ENCODE measurements at places on chromosomes 4 and X.

DNA sequence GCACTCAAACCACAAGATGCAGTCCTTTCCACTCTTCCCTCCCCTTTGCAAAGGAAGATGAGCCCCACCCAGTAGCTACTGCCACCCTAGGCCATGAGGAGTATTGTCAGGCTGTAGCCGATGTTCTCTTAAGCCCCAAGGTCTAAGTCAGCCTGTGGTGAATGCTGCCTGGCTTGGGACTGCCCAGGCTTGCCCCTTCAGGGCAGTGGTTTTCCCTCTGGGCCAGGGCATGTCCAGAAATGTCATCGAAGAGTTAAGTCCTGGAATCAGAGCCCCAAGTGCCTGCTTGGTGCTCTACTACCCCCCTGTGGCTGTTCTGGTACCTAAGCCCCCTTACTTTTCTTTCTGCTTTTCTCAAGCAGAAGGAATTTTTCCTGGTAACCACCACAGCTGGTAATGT is 11.8 kb upstream of the PGK1 start:
- DNase-seq, result no peak

GRCh38 chr4:102064747-102065442 is 274.4 kb downstream of the BANK1 start:
- no peak for DNase-seq

DNA sequence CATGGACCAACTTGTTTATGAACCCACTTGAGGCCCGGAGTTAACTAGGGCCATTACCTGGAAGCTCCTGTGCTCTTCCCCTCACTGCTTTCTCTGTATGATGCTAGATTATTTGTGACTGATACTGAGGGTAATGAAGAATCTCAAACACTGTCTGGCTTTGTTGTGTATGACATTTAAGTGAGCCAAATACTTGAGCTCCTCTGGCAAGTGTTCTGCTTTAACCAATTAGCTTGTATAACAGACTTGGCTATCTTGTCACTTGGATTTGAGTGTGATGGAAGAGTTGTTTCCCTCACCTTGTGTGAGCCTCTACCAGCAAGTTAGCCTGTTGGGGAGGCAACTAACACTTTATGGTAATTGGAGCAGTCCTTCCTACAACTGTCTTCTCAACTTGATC is 42.7 kb downstream of the CCNG2 start:
- DNase-seq, result no peak

DNA sequence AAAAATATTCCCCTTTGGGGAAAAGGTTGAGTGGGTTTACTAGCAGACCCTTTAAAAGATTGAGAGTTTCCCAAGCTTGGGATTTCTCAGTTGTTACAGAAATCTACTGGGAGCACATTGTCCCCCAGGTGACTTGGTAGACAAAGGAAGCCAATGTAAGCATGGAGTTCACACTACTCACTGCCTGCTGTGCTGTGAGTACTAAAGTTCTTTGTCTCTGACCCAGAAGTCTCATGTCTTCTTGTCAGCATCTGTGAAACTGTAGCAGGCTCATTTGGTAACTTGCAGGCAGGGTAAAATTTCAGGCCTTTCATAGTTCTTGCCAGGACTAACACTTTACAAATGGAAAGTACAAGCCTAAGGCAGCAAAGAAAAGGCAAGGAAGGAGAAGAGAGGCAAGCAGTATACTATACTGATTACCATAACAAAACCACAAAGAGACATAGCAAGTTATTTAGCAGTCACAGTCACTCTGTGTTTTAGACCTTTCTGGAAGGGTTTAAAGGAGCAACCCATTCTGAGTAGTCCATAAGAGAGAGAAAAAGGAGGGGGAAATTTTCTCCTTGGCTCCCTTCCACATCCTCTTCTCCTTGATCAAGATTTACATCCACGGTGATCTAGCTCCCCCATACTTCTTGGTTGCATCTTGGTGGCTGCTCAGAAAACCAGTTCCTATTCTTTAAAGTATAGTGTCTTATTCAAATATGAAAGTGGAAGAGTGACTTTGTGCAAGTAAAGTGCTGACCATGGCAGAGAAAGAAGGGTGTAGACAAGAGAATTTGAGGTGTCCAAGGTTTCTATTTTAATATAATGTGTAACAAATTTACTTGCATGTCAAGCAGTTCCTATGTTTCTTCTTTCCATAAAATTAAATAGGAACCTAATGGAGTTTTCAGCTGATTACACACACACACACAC is 160.0 kb upstream of the PDE5A start:
- DNase-seq, result no peak

- no peak for DNase-seq
These were observed 1.9 kb upstream of the RGS12 start for GRCh38 chr4:3290889-3291321.

GRCh38 chr4:122744229-122744628 is 11.7 kb downstream of the BBS12 start:
- DNase-seq, result no peak

DNA sequence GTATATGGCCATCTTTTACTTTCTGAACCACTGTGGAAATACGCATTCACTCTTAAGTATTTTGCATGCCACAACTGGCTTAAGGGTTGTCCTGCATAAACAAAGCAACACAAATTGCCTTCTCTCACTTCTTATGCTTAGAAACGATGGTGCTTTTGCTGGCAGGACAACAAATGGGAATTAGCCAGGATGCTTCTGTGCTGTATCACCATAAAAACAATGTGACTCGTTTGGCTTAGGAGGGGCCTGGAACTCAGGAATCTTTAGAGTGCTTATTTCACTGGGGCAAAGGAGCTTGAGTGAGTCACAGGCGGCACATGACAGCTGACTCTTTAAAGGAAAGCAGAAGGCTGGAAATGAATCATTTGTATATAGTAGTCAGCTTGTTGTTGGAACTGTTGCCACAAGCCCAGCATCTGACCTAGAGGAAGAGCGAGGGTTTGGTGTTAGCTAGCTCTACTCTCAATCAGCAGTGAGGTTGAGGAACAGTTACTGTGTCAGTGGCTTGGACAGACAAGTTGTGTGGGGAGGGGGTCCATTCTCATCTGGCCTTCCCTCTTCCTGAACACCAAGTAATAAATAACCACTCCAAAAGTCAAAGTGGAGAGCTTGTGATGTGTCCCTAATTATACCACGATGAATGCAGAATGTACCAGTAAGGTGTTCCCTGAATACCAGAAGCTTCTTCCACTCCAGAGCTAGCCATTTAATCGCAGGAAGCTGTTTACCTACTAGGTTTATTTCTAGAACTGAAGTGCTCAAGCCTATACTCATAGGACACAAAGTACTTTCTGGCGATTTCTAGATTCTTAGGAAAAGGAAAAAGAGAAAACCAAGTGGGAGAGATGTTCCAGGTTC is 293.1 kb downstream of the CAMK2D start:
- DNase-seq, result no peak

DNA sequence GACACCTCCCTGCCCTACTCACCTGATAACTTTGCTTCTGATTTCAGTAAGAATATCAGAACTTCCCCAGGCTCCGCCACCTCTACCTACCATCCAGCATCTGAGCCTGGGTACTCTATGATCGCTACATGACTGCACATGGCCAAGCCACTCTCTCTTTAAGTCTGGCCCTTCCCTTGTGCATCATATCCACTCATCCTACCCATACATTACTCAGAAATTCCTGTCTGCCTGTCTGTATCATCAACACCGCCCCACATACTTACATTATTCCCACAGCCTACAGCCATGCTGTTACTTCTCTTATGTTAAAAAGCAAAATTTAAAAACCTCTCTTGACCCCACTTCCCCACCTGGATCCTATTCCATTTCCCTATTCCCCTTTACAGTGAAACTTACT is 84.7 kb downstream of the SCD5 start:
- DNase-seq, result no peak

GRCh38 chr4:102219129-102219528 is 126.2 kb downstream of the SLC39A8 start:
- no peak for DNase-seq

DNA sequence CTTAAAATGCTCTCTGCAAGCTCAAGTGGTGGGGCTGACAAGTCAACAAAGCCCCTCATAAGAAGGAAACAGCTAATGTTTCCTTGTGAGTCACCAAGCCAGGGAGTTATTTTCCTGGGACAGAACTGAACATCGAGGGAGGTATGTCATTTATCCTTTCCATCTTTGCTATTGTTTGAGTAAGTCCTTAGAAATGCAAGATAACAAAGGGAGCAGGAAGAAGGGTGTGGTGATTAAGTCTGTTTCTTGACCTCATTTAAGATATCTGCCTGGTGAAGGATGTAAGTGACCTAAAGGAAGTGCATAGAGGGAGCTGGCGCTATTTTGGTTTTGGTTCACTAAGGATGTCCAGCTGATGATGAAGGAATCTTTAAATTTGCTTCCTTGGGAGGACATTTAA is 39.9 kb downstream of the ATG4A start:
- DNase-seq, result no peak
